ENCODE measurements at places on chromosomes 12 and 14.

DNA sequence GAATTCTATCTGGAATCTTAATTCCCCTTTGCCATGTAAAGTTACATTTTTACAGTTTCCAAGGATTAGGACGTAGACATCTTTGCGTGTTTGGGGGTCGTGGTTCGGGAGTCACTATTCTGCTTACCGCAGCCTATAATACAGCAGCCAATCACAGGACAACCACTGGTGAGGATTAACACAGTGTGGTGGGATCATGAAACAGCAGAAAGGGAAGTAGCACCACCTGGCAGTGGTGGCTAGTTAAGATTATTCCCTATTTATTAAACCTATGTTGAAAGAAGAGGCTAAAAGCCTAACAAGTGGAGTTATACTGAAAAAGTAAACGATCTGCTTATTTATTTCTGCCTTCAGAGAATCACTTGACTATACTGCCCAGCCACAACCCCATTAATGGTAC is 71.7 kb downstream of the IPO8 start:
- no peak for DNase-seq

DNA sequence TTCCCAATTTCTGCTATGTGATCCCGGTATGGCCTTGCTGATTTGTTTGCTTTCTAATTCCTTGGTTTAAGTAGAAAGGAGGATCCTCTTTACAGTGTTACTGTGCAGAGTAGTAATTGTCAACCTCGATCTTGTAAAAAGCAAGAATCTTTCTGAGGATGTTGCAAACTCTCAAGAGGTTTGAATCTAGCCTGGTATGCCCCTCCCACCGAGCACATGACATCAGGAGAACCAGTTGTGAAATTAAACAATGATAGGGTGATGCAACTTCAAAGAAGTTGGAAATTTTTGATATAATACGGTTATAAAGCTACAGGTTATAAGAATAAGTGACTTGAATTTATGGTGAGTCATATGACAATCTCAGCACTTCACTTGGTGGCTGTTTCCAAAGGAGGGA is 35.0 kb upstream of the FUT8 start:
- no peak for DNase-seq

- no peak for DNase-seq
Observed at GRCh38 chr12:4710113-4710512, 10.1 kb upstream of the GALNT8 start.

DNA sequence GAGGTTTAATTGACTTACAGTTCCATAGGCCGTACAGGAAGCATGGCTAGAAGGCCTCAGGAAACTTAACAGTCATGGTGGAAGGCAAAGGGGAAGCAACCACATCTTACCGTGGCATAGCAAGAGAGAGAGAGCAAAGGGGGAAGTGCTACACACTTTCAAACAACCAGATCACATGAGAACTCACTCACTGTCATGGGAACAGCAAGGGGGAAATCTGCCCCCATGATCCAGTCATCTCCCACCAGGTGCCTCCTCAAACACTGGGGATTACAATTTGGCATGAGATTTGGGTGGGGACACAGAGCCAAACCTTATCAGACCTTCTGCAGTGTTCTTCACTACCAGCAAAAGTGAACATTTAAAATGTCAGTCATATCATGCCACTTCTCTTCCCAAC is 58.9 kb downstream of the USP15 start:
- DNase-seq, result no peak

DNA sequence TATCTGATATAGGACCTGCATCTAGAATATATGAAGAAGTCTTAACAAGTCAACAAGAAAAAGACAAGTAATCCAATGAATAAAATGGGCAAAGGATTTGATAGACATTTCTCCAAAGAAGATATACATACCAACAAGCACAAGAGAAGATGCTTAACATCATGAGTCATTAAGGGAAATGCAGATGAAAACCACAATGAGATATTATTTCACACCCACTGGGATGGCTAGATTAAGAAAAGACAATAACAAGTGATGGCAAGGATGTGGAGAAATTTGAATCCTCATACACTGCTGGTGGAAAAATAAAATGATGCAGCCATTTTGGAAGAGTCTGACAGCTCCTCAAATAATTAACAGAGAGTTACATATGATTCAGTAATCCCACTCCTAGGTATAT is 502.6 kb downstream of the FUT8 start:
- no peak for DNase-seq

DNA sequence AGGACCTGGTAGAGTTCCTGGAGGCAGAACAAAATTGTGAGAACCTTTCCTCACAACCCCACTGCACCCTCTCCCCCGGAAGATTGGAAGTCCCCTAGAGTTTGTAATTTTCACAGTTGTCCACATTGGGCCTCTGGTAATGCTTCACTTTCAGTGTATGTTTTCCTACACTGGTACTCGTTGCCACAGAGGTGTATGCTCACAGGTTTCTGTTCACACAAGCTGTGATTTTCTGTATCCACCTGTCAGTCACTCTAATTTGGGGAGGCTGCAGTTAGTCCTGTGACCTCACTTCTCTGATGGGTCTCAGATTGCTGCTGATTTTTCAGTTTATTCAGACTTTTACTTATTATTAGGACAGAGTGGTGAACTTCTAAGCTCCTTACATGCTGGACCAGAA is 66.4 kb upstream of the BMP4 start:
- no peak for DNase-seq

DNA sequence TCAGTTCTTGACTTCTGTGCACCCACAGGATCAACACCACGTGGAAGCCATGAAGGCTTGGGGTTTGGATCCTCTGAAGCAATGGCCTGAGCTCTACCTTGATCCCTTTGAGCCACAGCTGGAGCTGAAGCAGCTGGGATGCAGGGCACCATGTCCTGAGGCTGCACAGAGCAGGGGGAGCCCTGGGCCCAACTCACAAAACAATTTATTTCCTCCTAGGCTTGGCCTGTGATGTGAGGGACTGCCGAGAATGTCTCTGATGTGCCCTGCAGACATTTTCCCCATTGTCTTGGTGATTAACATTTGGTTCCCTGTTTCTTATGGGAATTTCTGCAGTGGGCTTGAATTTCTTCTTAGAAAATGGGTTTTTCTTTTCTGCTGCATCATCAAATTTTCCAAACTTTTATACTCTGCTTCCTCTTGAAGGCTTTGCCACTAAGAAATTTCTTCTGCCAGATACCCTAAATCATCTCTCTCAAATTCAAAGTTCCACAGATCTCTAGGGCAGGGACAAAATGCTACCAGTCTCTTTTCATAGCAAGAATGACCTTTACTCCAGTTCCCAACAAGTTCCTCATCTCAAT is 288.2 kb downstream of the CCDC59 start:
- DNase-seq, result no peak

GRCh38 chr12:1634149-1634548 is 5.1 kb downstream of the WNT5B start:
- DNase-seq, result no peak

- DNase-seq, result no peak
Observed at GRCh38 chr12:92289629-92290349, 144.1 kb upstream of the BTG1 start.

GRCh38 chr12:12086973-12087692 is 16.4 kb downstream of the BCL2L14 start:
- DNase-seq, result no peak

DNA sequence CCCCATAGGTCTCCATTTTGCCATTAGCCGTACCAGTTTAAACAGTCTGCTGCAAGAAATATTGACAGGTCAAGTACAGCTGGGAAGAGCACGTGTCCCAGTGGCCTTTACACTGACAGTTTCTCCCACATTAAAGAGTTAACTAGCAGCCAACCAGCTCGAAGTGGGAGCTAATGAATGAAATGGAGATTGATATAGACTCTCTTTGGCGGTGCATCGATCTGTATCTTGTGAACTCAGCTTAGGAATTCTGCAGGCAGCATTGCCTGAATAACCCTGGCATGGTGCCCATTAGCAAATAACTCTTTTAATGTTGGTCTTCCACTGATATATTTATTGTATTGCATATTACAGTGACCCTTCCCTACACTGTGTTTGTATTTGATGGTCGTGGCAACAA is 319.4 kb downstream of the EGLN3 start:
- DNase-seq, result no peak

- no peak for DNase-seq
Observed at GRCh38 chr14:100374876-100375265, 51.7 kb downstream of the SLC25A47 start.

GRCh38 chr12:48980389-48980952 is 2.3 kb downstream of the WNT1 start:
- peak; percentile 49 for DNase-seq

GRCh38 chr12:114759635-114760034 is 75.7 kb upstream of the TBX3 start:
- no peak for DNase-seq

- DNase-seq, result no peak
Observed at GRCh38 chr12:103672401-103673119, 85.5 kb downstream of the STAB2 start.

DNA sequence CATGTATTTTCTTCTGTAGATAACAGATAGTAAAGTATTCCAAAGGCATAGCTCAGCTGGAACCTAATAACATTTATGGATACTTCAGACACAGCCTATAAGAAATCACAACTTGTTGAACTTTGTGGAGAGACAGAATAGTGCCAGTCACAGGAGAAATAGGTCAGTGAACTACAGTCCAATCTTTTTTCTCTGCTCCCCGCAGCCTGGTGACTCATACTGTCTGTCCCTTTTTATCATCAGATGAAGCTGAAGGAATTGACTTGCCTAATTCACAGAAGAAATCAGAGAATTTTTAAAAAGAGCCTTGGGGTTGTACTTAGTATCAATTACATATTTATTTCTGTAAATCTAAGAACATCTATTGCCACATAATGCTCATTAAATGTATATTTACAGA is 222.3 kb downstream of the ALG10 start:
- DNase-seq, result no peak

DNA sequence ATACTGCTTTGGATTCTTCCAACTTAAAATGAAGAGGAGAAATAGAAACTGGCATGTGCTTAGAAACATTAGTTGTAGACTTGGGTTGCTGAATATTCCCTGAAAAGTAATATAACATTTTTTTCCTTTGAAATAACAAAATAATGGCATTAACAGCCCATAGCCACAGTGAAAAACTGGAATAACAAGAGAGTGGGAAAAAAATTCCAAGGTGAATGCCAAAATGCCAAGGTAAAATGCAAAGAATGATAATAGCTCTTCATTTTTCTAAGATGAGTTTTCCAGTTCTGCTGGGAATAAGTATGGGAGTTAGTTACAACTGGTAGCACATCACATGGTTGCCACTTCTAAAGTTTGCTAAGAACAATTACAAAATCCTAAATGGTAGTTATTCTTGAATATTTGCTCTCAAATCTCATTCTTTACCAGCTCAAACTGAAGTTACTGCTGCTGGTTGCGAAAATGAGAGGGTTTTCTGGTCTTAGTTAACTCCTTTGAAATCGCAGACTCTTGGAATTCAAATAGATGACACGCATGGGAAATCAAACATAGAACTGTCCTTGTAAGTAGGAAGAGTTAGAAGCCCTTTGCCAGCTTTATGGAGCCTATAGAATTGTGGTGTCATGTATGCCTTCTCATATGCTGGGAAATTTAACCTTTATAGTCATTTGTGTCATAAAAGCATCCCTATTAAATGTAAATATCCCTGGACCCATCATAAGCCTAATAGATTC is 165.0 kb upstream of the DCN start:
- DNase-seq, result no peak

GRCh38 chr12:108679106-108679681 is 45.5 kb upstream of the SELPLG start:
- DNase-seq, result no peak

DNA sequence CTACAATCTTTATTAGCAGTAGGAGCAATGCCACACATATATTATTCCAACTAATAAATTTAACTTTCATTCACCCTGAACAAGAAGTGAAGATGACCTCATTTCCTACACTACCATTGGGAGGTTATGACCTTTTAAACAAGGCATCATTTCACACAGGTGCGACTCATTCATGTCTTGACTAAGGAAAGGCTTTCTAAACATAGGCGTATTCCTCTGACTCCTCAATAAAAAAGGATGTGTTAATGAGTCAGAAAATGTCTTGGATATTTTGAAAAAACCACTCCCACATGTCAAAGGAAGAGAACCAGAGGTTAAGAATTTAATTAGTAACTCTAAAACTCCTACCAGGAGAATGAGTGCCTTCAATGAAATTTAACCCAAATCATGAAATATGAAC is 115.2 kb downstream of the PRICKLE1 start:
- no peak for DNase-seq

- no peak for DNase-seq
Observed at GRCh38 chr12:28683366-28683765, 465.7 kb upstream of the FAR2 start.

DNA sequence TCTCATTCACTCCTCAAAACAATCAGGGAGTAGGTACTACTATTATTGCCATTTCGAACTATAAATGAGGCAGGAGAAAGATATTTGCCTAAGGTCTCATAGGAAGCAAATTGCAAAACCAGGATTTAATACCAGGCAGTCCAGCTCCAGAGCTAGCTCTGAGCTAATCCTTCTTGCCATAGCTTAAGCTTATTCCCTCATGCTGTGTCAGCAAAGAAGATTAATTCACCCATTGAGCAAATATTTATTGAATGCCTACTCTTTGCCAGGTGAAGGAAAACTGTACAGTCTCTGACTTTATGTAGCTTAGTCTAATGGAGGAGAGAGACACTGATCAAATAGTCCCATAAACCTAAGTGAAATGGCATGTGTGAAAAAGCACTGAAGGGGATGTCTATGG is 19.5 kb downstream of the KCNA5 start:
- no peak for DNase-seq

DNA sequence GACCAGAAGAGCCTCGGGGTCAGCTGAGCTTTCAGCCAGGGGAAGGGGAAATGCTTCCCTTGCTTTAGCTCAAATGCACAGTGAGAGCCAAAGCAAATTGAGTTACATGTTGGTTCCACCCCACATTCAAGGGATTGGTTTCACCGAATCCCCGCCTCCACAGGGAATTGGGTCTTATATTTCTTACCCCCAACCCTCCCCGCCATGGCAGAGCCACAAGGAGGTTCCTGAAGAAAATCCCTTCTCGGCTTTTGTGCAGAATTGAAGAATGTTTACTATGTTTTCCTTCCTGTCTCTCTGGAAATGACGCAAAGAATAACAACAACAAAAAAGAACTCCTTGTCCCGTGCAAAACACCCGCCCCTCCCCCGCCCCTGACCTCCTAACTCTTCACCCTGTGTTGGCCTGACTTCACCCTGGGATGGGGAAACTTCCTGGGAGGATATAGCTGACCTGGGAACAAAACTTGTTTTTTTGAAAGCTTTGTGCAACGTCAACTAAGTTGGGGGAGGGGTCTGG is 21.9 kb upstream of the CIPC start:
- DNase-seq, result no peak

DNA sequence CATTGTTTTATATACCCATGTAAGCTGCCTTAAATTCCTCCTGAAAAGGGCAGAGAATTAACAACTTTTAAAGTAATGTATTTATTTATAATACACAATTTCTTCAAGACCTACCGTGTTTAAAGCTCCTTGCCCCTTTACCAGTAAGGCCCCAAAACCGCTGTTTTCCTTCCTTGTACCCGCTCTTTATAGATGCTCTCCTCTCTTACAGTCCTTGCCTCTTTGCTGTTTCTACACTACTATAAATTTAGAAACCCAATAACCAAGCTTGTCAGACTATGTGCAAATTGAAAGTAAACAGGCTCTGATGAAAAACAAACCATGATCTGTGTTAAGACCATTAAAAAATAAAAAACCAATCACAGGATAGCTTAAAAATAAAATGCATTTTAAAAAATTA is 3.9 kb downstream of the MPHOSPH9 start:
- DNase-seq, result no peak

GRCh38 chr12:27548301-27549199 is 24.5 kb downstream of the PPFIBP1 start:
- no peak for DNase-seq
